ENCODE measurements at places on chromosomes 3 and 15.

DNA sequence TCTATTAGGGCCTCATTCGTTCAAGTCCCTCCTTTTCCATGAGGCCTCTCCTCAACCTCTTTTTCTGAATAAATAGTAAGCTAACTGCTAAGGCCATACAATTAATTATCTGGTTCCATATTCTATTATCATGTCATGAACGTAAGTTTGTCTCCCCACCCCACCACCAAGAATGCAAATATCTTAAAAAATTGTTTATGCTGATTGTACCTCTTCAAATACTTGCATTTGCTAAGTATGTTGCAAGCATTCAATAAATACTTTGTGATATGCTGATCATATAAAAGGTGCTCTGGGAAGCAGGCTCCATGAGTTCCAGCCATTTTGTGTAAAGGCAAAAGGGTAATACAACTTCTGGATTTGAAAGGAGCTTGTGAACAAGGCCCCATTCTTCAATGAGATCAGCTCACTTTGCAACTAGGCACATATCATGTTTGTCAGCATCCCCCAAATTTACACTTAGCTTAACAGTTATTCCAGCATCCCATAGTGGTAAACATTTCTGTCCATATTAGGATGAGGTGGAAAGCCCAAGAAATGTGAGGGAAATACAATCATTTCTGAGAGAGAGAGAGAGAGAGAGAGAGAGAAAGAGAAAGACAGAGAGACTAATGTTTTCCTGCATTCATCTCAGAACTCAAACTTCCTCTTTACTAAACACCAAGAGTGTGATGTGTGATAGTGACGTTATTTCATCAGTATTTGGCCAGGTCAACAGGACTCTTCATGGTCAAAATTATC, 33.2 kb downstream of the SLC12A8 start:
- DNase-seq, result no peak

GRCh38 chr3:194462936-194463335, 23.9 kb downstream of the ATP13A3 start:
- DNase-seq, result no peak

GRCh38 chr3:136703429-136703828, 48.7 kb downstream of the STAG1 start:
- no peak for DNase-seq

DNA sequence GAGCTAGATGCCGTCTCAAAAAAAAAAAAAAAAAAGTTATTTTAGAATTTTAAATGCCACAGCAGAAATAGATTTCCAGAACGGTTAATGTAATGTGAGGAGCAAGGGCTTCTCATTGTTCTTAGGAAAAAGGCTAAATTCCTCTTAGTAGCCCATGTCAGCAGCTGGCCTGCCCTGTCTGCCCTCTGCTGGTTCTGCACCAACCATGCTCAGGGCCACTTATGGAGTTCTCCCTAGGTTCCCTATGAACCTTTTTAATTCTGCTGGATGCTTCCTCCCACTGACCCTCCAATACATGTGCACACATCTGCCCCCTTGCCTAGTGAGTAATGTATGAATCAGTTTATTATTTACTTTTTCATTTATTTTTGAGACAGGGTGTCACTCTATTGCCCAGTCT, 32.2 kb upstream of the DPPA4 start:
- no peak for DNase-seq

- DNase-seq, result no peak
Measured at GRCh38 chr3:54094926-54095325, 27.4 kb upstream of the CACNA2D3 start.

- DNase-seq, result no peak
Measured at GRCh38 chr3:23474580-23475357, 271.6 kb downstream of the UBE2E2 start.

DNA sequence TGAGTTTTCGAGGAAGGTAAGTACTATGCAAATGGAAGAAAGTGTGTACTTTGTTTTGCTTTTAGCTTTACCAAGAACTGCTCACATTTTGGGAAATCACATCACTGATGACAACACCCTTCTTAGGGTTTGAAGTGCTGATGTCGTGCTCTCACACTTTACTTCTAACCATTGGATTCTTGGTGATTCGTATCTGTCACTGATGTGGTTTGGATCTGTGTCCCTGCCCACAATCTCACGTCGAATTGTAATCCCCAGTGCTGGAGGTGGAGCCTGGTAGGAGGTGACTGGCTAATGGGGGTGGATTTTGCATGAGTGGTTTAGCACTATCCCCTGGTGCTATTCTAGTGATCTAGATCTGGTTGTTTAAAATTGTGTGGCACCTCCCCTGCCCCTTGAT, 75.4 kb upstream of the RGMA start:
- no peak for DNase-seq

DNA sequence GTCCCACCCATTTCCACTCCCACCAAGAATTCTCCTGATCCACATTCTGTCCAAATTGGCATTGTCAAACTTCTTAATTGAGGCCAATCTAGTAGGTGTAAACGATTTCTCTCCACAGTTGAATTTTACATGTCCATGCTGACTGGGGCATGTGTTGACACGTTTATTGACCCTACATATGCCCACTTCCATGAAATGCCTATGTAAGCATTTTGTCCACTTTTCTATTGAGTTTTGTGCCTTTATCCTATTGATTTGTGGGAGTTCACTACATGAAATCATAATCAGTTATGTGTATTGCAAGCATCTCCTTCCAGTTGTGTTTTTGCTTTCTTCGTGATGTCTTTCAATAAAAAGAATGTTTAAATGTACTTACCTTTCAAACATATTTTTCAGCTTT, 141.7 kb upstream of the NSMCE3 start:
- no peak for DNase-seq

DNA sequence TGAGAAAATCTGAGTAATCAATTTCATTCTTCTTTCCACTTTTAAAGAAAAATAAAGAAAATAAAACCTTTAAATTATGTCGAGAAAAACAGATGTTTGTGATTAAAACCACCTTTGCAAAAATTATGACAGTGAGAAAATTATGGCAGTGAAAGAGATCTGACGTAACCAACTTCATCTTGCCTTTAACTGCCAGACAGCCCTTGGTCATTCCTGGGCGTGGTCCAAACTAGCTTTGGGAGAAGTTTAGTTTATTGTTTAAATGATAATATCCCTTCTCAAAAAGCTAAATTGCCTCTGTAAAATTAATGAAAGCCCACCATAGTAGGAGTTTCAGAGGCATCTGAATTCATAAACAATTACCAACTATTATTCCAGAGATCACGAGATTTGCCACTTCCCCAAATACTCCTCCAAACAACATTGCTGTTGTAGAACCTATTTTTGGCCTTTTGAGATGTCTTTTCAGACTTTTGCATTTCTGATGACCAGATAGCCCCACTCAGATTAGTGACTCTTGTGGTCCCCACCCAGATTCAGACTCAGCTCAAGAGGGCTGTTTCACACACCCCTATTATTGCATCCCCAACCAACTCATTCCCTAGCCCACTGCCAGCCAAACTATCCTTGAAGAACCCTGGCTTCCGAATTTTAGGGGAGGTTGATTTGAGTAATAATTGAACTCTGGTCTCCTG, 664.4 kb upstream of the CBLB start:
- no peak for DNase-seq

GRCh38 chr3:4561661-4562060, 68.5 kb downstream of the ITPR1 start:
- DNase-seq, result no peak

GRCh38 chr15:85837011-85837433, 42.3 kb upstream of the KLHL25 start:
- DNase-seq, result no peak

DNA sequence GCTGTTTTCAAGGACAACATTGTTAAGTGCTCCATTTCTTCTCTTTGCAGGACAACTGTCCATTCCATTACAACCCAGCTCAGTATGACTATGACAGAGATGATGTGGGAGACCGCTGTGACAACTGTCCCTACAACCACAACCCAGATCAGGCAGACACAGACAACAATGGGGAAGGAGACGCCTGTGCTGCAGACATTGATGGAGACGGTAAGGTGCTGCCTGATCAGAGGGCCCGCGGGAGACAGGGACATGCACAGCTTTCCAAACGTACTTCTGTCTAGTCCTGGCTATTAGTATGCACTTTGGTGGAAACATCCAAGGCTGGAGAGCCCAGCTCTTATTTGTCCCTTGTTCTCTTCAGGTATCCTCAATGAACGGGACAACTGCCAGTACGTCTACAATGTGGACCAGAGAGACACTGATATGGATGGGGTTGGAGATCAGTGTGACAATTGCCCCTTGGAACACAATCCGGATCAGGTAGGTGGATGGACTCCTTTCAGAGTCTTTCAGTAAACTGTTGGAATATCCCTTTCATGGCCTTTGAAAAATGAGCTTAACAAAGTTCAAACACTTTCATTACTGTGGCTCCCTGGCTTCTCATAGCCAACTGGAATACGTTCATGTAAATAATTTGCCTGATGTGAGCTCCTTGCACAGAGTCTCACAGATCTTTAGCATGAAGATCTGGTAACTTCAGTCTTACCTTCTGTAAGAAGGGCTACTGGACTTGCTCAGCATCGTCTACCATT, 10.4 kb downstream of the THBS1 start:
- no peak for DNase-seq

DNA sequence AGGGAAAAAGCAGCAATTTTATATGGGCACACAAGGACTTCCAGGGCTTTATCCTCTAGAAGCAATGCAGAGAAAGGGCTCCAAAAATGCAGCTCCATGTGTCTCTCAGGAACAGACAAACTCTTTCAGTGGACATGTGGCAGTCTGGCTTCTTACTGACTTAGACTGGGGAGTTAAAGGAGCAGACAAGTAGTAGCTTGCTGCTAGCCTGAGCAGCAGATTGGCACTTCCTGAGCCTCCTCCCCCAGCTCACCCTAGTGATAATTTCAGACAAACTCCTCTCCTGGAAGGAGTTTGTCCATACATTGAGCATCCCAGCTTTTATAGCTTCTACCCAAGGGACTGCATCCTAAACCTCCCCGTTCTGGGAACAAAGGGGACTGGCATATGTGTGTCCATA, 101.7 kb upstream of the MANF start:
- DNase-seq, result no peak

GRCh38 chr3:122052968-122053367, 2.2 kb upstream of the CD86 start:
- DNase-seq, result no peak

DNA sequence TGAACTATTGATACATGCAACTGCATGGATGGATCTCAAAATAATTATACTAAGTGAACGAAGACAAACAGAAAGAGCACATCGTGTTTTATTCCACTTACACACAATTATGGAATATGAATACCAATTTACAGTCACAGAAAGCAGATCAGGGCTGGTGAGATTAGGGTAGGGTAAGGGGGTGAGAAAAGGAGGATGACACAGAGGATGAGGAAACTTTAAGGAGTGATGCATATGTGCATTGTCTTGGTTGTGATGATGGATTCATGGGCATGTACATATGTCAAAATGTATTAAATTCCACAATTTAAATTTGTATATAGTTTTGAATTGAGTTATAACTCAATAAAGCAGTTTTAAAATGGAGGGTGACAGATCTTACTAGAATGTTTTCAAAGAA, 548.9 kb downstream of the PYDC2 start:
- DNase-seq, result no peak

- DNase-seq, result no peak
Measured at GRCh38 chr3:12356996-12357395, 68.1 kb downstream of the PPARG start.

DNA sequence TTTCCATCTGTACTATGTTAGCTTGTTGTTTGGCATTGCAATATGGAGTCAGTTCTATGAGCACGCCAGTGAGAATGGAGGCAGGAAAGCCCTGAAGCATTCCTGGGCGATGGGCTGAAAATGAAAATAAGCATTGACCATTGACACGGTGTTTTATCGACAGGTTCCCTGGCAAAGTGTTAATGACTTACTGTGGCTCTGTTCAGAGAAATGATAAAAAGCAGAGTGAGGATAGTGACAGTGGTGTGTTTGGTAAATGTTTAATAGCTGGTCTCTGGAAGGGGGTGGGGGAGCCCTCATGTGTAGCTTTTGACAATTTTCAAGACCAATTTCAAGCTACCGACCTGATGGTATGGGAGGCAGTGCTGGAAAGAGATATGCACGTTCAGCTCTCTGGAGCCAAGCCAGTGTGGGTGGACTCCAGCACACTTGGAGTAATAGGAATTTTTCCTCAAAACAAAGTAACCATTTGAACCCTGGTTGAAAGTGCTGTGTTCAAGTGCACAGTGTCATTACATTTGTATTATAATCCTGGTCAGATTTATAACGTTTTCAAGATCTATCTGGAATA, 341.7 kb upstream of the ROBO2 start:
- DNase-seq, result no peak

DNA sequence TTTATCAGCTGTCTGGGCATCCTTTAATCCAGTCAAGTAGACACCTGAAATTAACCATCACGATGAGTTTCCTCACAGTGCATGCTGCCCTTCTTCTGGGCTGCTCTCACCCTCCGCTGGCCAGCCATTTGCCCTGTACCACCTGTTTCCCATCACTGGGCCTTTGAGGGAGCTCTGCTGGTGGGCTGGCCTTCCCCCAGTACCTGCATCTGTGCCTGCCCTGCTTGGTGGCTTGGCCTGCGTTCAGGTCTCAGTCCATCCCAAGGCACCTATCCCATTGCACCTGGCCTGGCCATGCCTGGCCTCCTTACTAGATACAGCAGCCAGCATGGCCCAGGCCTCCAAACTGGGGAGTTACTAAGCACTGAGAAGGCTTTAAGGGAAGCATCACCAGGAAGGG, 413.2 kb downstream of the NTRK3 start:
- no peak for DNase-seq

DNA sequence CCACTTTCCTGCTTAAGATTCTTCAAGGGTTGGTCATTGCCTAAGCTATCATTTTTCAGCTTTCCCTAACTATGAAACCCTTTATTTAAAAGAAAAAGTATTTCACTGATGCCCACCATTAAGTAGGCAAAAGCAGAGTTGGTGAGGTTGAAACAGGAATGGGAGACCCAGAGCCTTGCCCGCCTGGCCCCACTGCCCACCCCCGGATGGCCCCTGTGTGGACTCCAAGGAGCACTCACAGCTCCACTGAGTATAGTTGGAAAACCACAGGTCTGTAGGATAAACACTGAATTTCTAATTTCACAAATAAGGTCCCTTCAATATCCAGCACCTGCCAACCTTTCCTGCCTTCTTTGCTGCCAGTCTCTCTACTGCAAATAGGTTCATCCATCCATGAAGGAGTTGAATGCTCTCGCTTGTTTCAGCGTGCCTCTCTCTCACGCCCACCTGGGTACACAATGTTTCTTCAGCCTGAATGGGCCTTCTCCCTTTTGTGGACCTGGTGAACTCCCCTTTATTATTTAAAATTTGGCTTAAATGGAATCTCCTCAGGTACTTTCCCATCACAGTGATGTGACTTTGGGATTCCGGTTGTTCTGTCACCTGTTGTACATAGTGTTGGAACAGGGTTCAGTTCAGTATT, 8.7 kb upstream of the ACAP2 start:
- no peak for DNase-seq
